Foreskin keratinocyte (primary cell): ENCODE measurements at places on chromosomes 2 and 18.

GRCh38 chr2:55108456-55109160 is 58.4 kb upstream of the RTN4 start:
- DNase-seq: no peak

DNA sequence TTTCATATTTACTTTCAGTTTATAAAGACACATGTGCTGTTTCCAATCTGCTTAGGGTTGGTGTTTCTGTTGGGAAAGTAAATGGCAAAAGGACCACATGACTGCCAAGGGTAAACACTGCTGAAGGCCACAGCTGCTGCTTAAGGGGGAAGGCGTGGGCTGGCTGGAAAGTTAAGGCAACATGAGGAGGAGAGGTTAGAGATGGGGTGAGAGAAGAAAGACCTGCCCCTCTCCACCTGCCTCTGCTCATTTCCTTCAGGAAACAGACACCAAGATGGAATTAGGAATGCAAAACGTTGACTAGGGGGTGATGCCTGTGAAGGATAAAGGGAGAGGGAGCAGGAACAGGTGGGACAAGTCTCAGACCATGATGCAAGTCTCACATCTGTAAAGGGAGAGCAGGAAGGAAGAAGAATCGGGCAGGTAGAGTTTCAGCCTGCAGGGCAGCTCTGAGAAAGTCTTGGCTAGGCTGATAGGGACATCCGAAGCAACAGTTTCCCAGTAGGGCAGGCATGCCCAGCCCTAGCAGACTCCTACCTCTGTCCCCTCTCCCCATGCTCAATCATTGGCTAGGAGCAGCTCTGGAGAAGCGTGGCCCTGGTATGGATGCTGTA is 86.0 kb downstream of the CDC42EP3 start:
- DNase-seq: no peak

DNA sequence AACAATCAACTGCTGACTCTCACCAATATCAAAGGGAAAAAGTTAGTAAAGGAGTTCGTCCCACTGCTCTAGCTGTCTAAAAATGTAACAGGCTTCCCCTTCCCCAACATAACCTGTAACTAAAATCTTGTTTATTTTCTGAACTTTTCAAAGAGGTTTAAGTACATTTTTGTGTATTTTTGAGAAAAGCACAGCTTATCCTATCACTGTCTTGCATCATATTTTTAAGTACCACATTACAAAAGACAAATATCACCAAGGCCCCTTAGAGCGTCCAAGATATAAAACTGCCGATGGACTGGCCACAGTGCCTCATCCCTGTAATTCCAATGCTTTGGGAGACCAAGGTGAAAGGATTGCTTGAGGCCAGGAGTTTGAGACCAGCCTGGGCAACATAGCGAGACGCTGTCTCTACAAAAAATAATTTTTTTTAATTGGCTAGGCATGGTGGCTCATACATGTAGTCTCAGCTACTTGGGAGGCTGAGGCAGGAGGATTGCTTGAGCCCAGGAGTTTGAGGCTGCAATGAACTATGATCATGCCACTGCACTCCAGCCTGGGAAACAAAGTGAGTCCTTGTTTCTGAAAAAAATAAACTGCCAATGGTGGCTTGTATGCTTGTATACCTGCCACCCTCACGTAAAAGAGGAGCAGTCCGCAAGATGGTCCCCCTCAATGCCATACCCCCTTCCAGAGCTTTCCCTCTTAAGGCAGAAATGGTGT is 21.2 kb upstream of the LAPTM4A start:
- no peak for DNase-seq

DNA sequence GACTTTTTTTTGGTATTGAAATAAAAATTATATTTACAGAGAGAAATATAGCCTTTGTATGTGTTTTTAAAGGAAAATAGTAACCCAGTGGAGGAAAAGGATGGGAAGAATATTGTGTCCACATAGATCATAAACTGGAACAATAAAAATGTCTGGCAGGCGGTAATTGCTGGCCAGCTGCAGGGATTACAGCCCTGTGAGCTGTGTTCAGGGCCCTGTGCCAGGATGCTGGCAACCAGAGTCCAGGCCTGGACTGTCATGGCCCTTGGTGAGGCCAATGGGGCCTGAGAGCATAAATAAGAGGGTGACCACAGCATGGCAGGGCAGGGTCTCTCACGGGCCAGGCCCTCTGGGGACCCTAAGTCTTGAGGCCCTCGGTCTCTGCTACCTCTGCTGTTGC is 171.2 kb downstream of the ACOXL start:
- DNase-seq: no peak

DNA sequence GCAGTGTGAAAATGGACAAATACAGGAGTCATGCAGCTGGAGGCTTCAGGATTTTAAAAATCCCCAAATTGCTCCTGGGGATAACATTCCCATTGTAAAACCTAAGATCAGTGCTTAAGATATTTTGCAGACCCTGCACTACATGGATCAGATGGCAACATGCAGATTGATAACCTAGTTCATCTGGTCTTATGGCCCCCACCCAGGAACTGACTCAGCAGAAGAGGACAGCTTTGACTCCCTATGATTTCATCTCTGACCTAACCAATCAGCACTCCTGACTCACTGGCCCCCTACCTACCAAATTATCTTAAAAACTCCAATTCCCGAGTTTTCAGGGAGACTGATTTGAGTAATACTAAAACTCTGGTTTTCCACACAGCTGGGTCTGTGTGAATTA is 20.0 kb downstream of the SRBD1 start:
- DNase-seq: no peak

DNA sequence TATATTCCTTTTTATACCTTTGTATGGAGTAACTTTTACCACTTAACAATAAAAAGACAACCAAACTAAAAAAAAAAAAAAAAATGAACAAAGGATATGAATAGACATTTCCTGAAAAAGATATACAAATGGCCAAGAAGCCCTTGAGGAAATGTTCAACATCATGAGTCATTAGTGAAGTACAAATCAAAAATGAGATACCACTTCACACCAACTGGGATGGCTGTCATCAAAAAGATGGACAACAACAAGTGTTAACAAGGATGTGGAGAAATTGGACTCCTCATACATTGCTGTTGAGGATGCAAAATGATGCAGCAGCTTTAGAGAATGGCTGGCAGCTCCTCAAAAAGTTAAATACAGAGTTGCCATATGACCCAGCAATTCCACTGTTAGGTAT is 22.6 kb upstream of the SCYGR2 start:
- DNase-seq: no peak

DNA sequence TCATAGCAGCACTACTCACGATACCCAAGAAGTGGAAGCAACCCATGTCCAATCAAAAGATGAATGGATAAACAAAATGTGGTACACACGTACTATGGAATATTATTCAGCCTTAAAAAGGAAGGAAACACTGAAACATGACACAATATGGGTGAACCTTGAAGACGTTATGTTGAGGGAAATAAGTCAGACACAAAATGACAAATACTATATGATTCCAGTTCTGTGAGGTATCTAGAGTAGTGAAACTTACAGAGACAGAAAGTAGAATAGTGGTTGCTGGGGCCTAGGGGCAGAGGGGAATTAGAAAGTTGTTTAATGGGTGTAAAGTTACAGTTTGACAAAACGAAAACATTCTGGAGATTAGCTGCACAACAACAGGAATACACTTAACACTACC is 24.7 kb downstream of the TLK1 start:
- DNase-seq: no peak

GRCh38 chr2:165428926-165429325 is 40.6 kb upstream of the CSRNP3 start:
- DNase-seq: peak; percentile 47

- DNase-seq: peak; percentile 96
Measured at GRCh38 chr2:173159791-173160463, 84.3 kb downstream of the MAP3K20 start.

DNA sequence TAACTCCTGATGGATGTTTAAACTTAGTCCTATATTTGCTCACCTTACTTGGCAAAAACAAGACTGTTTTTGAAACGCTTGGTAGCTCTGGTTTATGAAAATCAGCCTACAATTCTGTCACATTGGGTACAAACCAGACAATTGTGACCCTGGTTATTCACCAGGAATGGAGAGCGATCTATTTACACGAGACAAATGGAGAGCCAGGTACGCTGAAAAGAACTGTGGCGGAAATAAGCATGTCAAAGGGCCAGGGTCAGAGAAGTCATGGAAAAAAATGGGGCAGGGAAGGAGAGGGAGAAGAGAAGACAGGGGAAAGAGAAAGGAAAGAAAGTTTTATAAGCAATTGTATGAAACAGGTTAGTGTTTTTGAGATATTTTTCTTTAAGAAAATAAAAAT is 119.5 kb upstream of the ZFP36L2 start:
- DNase-seq: no peak

- DNase-seq: no peak
Measured at GRCh38 chr2:65532937-65533336, 100.5 kb upstream of the SPRED2 start.

DNA sequence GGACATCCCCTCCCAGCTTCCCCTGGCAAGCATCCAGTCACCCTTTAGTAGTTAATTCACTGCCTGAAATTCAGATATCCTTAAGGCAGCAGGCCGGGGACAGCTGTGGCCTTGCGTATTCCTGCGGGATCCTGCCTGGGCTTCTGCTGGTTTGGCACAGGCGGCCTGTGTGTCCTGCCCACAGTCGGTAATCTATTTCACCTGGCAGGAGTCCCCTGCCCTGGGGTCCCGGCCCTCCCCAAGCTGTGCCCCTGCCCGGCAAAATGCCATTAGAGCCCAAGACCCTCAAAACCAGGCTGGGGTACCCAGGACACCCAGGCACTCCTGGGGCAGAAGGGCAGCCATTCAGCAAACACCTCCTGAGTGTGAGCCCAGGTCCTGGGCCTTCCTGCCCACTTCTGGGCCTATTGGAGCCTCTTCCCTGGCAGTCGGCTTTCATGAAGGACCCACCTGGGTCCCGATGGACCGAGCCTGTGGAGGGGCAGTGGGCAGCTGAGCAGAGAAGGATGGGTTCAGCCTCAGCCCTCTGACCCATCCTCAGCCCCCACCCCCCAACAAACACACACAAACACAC is 11.6 kb downstream of the CROCC2 start:
- no peak for DNase-seq

DNA sequence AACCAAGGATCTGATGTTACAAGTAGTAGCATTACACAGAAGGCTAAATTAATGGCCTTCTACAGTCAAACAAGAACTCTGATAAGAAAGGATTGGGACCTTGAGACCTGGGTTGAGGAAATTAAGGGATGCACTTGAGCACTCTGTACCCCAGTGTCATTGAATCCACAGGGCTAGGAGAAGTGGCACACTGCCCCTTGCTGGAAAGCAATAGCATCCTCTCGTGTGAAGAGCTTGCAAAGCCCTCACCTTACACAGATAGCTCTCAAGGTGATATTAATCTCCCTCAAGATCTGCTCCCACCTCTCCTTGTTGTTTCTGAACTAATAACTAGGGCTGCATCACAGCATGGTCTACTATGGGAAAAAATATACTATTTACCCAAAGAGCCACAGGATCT is 26.5 kb upstream of the CHST9 start:
- DNase-seq: no peak

- DNase-seq: no peak
Measured at GRCh38 chr2:68403199-68403644, 38.1 kb downstream of the PLEK start.

GRCh38 chr2:120344976-120345581 is 857 bp upstream of the INHBB start:
- DNase-seq: no peak

GRCh38 chr2:162312853-162313252 is 5.6 kb downstream of the IFIH1 start:
- no peak for DNase-seq

DNA sequence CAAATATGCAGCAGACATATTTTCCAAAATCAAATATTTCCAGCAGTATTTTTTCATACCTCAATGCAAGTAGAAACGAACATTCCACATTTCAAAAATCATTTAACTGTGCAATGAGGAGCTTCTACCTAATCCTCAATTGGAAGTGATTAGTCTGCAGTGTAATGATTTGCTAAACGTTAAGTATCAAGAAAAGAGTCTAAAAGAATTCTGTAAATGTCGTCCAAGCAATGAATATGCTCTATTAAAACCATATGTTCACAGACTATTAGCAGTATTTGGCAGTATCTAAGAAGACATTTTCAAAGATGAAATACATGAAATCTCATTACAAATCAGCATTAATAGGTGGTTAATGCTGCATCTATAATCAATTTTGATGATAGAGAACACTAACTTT is 15.9 kb downstream of the DYM start:
- no peak for DNase-seq

DNA sequence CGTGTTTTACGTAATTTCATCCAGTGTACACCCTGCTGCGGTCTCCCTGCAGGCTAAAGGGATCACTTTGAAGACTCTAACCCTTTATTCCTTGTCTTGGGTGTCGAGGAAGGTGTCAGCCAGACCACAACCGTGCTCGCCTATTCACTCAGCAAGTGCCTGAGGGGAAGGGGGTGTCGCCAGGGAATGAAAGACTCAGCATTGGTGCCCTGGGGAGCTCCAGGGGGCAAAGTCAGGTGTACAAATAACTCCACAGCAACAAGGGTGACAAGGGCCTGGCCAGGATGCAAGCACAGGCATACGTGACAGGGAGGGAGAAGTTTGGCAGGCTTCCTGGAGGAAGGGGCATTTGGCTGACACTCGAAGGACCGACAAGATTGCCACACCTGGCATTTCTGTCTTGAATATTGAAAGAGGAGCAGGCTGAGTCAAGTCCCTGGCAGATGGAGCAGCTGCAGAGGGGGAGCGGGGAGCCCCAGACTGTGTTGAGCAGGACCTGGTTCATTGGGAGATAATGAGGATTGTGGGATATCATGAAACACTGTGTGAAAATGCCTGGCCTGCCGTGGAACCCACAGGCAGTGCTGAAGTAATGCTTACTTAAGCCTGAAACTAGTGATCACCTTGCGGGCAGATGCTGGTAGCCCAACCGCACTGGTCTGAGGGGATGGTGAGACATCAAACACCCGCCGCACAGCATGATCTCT is 93.9 kb downstream of the RHOB start:
- peak; percentile 24 for DNase-seq

DNA sequence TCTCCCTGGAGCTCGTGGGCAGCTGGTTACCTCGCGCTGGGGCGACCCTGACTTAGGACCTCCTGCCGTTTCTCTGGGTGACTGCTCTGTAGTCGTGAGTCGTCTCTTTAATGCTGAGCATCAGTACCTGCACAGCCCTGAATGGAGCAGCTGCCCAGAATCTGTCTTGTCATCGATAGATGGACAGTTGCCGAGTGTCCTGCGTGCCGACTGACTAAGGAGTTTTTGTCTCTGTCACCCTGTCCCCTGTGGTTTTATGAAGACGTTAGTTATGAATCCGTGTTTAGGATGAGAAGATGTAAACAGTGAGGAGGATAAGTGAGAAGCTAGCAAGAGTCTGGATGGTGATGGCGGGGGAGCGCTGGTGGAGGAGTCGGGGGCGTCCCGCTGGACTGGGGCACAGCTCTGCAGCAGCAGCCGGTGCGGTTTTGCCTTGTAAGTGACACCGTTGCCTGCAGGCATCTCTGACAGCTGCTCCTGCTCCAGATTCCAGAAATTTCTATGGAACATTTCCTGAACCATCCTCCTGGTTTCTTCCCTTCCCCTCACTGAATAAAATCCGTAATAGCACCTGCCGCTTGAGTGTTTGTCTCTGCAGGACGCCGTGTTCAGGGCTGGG is 13.3 kb downstream of the AGAP1 start:
- no peak for DNase-seq
